ENCODE measurements at places on chromosomes 1 and 21.

DNA sequence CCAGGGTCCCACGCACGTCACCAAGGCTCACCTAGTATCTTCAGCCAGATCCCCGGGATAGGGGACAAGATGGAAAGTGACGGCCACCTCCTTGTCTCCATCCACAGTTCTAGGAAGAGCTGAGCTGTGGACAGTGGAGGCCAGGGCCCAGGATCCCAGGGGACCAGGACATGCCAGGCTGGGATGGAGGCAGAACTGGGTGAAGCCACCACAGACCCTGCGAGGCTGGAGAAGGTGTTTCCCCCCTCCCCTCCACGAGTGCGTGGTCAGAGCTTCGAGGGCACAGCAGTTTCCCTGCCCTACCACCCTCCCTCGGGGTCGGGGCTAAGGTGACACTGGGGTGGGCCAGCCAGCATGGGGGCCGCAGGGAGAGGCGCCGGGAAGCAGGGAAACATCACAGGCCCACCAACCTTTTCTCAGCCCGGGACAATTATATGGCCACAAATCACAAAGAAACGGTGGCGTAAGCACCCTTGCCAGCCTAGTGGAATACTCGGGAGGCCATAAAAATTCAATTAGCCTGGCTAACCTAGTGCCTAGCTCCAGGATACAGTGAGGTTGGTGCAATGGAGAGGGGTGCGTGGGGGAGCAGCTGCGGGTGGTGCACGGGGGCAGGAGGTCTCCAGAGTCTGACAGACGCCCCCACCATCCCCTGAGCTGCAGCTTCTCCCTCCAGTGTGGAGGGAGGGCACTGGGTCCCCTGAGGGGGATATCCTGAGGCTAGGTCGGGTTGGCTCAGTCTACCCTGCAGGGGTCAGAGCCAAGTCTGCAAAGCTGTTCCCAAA, 13.4 kb downstream of the DRAXIN start:
- no peak for DNase-seq

DNA sequence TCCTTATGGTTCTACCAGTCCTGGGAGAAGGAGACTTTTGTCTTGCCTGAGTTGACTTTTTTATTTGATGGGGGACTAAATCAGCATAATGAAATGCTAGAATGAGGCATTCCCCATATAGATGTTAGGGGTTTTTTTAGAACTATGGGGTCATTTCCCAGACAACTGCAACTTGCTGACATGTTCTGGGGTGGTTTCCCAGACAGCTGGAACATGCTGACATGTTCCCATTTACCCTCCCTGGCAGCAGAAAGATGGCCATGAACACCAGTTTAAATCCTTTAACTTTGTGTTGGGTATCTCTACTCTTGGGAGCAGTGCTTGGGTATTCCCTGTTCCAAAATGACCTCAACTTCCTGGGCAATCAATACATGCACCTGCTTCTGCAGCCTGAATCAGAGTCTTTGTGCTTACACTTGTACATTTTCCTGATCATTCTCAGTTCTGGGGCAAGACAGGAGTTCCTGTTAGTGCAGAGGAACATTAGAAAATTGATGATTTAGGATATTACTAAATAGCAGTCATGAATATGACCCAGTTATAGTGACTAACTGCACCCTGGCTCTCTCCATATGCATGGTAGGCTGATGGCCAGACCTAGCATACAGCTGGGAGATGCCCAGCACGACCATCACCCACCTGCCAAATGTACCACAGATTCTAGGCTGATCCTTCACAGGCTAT, 75.4 kb upstream of the CD5L start:
- no peak for DNase-seq

GRCh38 chr1:231512147-231512698, 16.2 kb upstream of the TSNAX start:
- peak; percentile 77 for DNase-seq

GRCh38 chr1:68745011-68745410, 248.1 kb upstream of the DEPDC1 start:
- no peak for DNase-seq

DNA sequence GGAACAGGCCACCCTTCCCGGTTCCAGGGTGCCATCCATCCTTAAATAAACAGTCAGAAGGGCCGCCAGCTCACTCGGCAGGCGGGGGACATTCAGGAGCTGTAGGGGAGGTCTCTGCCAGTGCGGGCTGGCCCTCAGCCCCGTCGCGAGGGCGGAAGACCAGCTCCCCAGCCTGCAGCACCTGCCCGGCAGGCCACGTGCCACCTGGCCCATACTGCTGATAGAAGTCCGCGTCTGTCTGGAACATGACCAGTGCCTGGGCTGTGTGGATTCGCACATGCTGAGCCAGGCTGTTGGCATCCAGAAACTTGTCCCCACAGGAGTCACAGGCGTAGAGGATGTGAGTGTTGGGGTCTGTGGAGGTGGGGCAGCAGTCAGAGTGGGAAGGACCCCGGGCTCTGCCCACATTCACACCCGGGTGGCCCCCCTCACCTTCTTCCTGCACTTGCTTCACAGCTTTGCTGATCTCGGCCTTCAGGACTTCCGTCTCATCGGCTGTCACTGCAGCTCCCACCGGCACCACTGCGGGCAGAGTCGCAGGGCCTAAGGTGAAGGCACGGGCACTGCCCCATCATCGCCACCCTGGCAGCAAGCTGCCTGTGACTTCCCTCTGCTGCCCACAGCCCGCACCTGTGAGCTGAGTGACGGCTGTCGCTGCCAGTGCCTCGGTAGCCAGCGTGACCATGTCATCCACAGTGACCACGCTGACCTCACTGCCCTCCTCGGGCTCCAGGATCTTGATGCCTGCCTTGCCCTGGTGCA, 33.8 kb downstream of the ZBTB17 start:
- DNase-seq: no peak

GRCh38 chr1:234586304-234586703, 23.7 kb downstream of the IRF2BP2 start:
- DNase-seq: no peak

DNA sequence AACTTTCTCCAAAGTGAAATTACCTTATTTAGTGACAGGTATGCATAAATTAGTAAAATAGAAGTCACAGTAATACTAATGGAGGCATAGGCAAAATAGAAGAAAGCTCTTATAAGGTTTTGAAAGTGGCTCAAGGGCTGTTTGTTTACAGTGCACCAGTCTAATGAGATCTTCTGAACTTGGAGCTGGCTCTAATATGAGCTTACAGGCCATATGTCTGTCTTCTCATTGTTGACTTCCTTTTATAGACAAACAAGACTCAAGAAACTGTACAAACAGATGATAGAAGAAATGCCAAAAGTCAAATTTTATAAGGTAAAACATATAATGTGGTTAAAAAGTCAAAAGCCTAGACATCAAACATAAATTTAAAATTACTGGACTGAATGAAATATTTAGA, 207.5 kb upstream of the NEGR1 start:
- DNase-seq: no peak

GRCh38 chr21:40839521-40839920, 7.4 kb downstream of the DSCAM start:
- no peak for DNase-seq
